Aorta (tissue), 5 donors: ENCODE measurements at places on chromosomes 7 and 10. TPM values are rescaled to one million over a fixed set of nuclear protein-coding genes. Genes with fewer than 3 reads are reported as not detected.

- no peaks in the 10 kb centered on the region for H3K4me1 ChIP-seq
- peaks cover 3% of the 10 kb centered on the region for H3K27me3 ChIP-seq
- no peak for DNase-seq
- H3K4me3 ChIP-seq, result no peak overlapping the region
- no peaks in the 10 kb centered on the region for H3K36me3 ChIP-seq
Observed at GRCh38 chr7:8305625-8306388, 43.8 kb upstream of the ICA1 start.

GRCh38 chr7:90594751-90595317 is 1.3 kb upstream of the CDK14 start:
- no peaks in the 10 kb centered on the region for H3K36me3 ChIP-seq
- H3K4me3 ChIP-seq, result peak overlapping the region; percentile 91
- peak; percentile 49 for DNase-seq
- H3K27me3 ChIP-seq, result no peaks in the 10 kb centered on the region
- H3K27ac ChIP-seq, result no peak overlapping the region

- no peaks in the 10 kb centered on the region for H3K4me1 ChIP-seq
- no peak for DNase-seq
- H3K36me3 ChIP-seq, result no peaks in the 10 kb centered on the region
- peak overlapping the region; percentile 55 for H3K27ac ChIP-seq
- no peaks in the 10 kb centered on the region for H3K27me3 ChIP-seq
- no peak overlapping the region for H3K4me3 ChIP-seq
Observed at GRCh38 chr10:73956476-73957359, 41.2 kb upstream of the VCL start.

DNA sequence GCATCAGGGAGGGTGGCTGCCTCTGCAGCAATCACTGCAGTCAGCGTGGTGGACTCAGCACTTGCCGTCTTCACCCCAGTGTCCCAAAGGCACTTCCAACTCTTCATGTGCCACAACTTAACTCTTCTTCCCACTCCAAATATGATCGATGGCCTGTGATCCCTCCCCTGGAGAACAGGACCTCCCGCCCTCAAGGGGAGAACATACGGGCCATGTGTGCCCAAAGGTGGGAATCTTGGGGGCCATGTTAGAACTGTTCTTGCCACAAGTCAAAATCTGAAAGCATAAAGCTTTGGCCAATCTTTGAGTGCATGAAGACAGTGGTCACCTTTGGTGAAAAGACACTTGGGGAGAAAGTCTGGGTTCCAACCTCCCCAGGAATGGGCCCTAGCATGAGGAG is 368.5 kb upstream of the MGMT start:
- no peak overlapping the region for H3K27ac ChIP-seq
- peaks cover 8% of the 10 kb centered on the region for H3K4me1 ChIP-seq
- no peak overlapping the region for H3K4me3 ChIP-seq
- no peaks in the 10 kb centered on the region for H3K36me3 ChIP-seq

GRCh38 chr7:7654964-7655715 is 14.6 kb downstream of the UMAD1 start:
- H3K27ac ChIP-seq, result no peak overlapping the region
- no peak overlapping the region for H3K4me3 ChIP-seq
- H3K4me1 ChIP-seq, result no peaks in the 10 kb centered on the region
- no peak for DNase-seq

- H3K27ac ChIP-seq, result no peak overlapping the region
- H3K27me3 ChIP-seq, result no peaks in the 10 kb centered on the region
- DNase-seq, result no peak
- no peaks in the 10 kb centered on the region for H3K4me1 ChIP-seq
Observed at GRCh38 chr10:121684276-121684675, 86.0 kb upstream of the FGFR2 start.

- H3K4me3 ChIP-seq, result peak overlapping the region; percentile 97
- H3K4me1 ChIP-seq, result peaks cover 3% of the 10 kb centered on the region
- H3K27me3 ChIP-seq, result no peaks in the 10 kb centered on the region
- H3K36me3 ChIP-seq, result no peaks in the 10 kb centered on the region
Observed at GRCh38 chr10:23439961-23440889, 1.4 kb downstream of the OTUD1 start.

DNA sequence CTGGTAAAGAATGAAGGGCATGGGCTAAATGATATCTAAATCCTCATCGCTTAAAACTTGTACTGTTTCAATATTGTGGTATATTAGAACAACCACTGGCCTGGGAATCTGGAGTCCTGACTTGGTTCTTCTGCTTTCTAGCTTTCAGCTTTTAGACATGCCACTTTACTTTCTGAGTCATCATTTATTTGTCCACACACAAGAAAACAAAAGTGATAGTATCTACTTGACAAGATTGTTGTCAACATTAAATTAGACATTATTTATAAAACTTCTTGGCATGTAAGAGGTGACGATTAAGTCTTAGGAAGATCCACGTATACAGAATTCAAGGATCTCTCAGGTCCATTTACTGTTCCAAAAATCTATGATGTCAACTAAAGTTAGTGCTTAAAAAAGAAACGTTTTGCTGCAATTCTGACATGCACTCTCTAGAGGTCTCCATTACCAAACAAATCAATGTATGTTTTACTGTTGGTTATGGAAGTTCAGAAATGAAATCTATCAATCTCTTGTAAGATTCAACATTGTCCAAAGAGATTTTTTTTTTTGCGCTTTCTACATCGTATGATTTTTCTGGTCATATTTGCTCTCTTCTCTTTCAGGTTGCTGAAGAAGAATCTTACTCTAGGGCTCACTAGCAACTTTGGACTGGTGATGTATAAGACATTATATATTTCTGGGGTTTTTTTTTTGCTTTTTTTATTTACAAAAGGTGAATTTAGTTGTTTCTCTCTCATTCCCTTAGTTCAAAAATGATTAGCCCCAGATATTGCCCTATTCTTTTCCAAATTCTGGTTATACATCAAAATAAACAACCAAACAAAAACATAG is 53.6 kb upstream of the DYNC1I1 start:
- H3K27me3 ChIP-seq, result no peaks in the 10 kb centered on the region
- no peak for DNase-seq
- H3K27ac ChIP-seq, result no peak overlapping the region
- no peak overlapping the region for H3K4me3 ChIP-seq
- peaks cover 3% of the 10 kb centered on the region for H3K4me1 ChIP-seq
- H3K36me3 ChIP-seq, result no peaks in the 10 kb centered on the region

- no peaks in the 10 kb centered on the region for H3K36me3 ChIP-seq
- no peaks in the 10 kb centered on the region for H3K27me3 ChIP-seq
- DNase-seq, result no peak
Observed at GRCh38 chr7:150956395-150957132, 21.6 kb downstream of the KCNH2 start.

DNA sequence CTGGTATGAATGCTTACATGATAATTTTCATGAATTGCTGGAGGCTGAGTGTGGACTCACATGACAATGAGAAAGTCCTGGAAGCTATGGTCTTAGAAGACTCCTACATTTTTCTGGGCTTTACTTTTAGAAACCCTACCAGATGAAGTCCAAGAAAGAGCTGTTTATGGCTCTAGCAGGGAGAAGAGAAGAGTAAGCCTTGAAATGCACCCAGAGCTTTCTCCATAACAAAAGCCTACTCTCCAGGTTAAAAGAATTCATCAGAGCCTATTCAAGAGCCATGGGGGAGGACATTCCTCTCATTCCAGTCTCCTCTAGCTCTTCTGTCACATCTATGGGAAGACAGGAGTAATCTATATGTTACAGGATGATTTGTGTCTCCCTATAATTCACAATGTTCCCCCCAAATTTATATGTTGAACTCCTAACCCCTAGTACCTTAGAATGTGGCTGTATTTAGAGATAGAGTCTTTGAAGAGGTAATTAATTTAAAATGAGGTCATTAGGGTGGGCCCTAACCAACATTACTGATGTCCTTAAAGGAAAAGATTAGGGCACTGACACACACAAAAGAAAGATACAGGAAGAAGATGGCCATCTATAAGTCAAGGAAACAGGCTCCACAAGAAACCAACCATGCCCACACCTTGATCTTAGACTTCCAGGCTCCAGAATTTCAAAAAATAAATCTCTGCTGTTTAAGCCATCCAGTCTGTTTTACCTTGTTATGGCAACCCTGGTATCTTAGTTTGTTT is 193.8 kb upstream of the PTER start:
- no peaks in the 10 kb centered on the region for H3K36me3 ChIP-seq
- no peaks in the 10 kb centered on the region for H3K27me3 ChIP-seq
- DNase-seq, result no peak

DNA sequence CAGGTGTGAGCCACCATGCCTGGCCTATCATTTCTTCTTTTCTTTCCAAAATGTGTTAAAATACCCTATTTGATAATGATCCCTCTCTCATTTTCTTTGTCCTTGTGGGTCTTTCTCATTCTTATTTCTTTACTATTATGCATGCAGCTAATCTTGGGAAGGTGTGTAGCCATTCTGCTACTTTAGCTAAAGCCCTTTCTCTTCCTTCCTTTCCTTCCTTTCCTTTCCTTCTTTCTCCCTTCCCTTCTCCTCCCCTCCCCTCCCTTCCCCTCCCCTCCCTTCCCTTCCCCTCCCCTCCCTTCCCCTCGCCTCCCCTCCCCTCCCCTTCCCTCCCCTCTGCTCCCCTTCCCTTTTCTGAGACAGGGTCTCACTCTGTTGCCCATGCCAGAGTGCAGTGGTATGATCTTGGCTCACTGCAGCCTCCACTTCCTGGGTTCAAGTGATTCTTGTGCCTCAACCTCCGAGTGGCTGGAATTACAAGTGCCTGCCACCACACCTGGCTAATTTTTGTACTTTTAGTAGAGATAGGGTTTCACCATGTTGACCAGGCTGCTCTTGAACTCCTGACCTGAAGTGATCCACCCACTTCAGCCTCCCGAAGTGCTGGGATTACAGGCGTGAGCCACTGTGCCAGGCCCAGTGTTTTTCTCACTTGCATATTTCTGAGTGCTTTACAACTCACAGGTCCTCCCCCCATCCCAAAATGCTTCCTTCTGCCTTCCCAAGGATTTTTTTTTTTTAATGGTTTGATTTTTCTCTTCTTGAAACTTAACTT is 42.3 kb downstream of the HIP1 start:
- peaks cover 3% of the 10 kb centered on the region for H3K4me1 ChIP-seq
- DNase-seq, result peak; percentile 15
- no peak overlapping the region for H3K4me3 ChIP-seq

DNA sequence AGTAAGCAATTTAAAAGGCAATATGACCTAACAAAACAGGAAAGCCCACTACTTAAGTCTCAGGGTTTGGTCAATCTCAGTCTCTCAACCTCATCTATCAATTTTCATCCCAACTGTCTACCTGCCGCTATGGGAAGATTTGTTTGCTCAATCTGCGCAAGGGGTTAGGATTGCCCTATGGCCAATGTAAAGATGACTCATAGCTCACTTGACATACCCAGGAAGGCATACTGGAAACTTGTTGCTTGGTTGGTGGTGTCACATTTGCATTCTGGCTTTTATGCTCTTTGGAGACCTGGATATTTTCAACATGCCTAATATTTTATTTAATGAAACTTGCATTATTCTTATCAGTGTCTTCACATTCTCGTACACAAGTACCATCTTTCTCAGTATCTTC is 78.1 kb upstream of the TMEM196 start:
- H3K36me3 ChIP-seq, result no peaks in the 10 kb centered on the region
- H3K27ac ChIP-seq, result no peak overlapping the region

GRCh38 chr7:121774563-121774962 is 98.4 kb upstream of the PTPRZ1 start:
- H3K27me3 ChIP-seq, result no peaks in the 10 kb centered on the region
- H3K4me1 ChIP-seq, result no peaks in the 10 kb centered on the region
- H3K27ac ChIP-seq, result no peak overlapping the region

DNA sequence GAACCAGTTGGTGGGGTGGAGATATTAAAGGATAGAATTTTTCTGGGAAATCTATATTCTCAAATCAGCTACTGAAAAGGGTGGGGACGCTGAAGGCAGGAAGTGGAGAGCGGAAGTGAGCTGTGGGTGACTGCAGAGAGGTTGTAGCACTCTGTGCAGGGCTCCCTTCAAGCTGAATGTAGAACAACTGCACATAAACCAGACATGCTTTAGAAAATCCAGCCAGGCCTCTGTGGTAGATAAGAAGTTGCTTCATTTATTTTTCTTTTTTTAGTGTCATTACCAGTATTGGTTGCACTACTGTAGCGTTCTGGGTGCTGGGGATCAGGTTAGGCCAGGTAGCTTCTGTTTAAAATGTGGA is 127.8 kb downstream of the CELF2 start:
- H3K4me3 ChIP-seq, result no peak overlapping the region
- peak; percentile 66 for DNase-seq
- no peaks in the 10 kb centered on the region for H3K36me3 ChIP-seq

DNA sequence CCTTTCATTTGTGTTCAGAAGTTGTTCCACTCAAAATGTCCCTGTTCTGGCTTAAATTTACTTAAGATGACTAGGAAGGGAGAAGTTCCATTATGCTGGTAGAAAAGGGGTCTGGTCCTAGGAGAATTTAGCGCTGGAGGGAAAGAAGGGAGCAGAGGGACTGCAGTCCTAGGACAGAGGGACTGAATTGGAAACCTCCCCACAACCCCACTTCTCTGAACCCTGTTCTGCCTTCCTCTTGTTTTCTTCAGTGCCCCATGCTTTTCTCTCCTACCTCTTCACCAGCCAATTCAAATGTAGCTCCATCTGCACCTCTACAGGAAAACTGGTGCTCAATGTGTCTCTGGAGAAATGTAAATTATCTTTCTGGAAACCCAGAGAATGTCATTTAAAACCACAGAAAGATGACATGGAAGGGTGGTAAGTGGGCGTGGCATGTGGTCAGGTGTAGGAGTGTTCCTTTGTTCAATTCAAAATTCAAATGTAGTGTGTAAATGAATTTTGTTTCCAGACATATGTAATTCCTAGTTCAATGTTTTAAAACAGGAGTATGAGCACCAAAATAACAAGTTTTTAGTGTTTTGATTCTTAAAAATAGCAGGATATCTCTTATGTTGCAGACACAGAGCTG is 24.0 kb upstream of the RHOBTB1 start:
- no peak overlapping the region for H3K4me3 ChIP-seq
- H3K4me1 ChIP-seq, result no peaks in the 10 kb centered on the region
- no peak overlapping the region for H3K27ac ChIP-seq
- DNase-seq, result no peak
- H3K36me3 ChIP-seq, result no peaks in the 10 kb centered on the region

- H3K27ac ChIP-seq, result no peak overlapping the region
- no peak overlapping the region for H3K4me3 ChIP-seq
- no peak for DNase-seq
- no peaks in the 10 kb centered on the region for H3K4me1 ChIP-seq
- H3K27me3 ChIP-seq, result no peaks in the 10 kb centered on the region
Observed at GRCh38 chr7:19677180-19677579, 31.7 kb downstream of the POLR1F start.

DNA sequence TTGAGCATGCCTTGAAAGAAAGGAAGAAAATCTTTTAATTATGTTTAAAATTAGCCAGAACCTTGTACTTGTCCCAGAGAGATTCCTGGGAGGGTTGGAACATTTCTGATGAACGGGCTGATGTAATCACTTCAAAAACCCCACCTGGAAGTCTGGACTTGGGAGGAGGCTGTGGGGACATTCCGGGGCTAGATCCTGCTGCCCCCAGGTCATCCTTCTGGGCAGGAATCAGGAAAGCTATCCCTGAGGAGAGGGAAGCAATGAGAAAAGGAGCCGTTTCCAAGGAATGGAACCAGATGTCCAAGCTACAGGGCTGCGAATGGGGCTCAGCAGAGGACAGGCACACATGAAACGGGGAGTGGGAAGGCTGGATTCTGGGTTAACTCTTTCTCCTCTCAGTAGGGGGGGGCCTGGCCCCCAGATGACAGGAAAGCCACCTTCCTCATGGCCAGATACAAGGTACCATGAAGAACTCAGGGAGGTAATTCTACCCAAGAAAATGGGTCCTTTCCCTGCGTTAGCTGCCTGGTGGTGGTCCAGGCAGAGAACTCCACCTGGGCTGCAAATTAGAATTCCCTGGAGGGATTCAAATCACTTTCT is 280.1 kb downstream of the TCF7L2 start:
- no peaks in the 10 kb centered on the region for H3K36me3 ChIP-seq
- no peak overlapping the region for H3K27ac ChIP-seq
- no peaks in the 10 kb centered on the region for H3K4me1 ChIP-seq
- no peak overlapping the region for H3K4me3 ChIP-seq
- DNase-seq, result no peak

TMEM140 gene
- 21.1 TPM for polyA plus RNA-seq

RAB19 gene
- not detected for polyA plus RNA-seq

ADAM8 gene
- 1.0 TPM for polyA plus RNA-seq

RHBDD2 gene
- 71.3 TPM for polyA plus RNA-seq
